ENCODE measurements at places on chromosomes 6 and 20.

DNA sequence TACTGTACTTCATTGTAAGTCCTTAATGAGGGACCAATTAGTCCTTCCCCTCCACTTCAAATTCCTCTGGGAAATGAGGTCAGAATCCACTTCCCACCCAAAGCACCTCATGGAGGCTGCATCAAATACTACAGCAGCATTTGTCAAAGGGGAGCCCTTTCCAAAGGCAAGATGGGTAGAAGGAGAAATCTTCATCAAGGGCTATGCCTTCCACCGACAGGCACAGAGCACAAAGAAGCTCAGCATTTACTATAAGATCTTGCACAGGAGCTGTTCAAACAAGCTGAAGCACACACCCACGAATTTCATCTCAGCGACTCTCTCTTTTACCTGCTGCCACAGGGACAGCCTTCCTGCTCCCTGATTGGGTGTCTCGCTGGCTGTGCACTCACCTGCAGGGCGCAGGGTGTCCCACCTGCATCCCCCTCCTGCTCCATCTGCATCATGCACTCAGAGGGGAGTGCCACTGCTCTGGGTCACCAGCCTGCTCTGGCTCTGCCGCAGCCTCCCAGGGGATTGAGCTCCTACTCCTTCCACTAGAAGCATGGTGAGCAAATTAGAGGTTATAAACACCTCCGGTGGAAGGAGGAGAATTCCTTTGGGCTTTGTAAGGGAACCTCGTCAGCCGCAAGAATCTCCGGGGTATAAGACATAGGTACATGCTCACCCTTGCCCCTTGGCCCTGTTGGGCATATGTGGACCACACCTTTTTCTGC, 164.5 kb downstream of the ATXN1 start:
- peak; percentile 47 for DNase-seq

DNA sequence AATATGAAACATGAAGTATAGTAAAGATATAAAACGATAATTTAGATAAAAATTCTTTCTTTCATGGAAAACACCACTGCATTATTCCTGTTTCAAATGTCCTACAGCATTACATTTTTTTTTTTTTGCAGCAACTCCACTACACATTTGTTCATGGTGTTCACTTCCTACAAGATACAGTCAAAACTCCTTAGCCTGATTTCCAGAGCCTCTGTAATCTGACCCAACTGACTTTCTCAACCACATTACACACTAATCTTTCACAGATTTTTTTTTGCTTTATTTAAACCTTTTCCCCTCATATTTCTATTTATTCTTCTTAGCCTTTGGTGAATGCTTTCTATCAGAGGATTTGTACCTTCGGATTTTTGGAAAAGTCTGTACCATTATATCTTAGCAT, 176.5 kb upstream of the PDE7B start:
- no peak for DNase-seq

GRCh38 chr6:84804720-84805119, 40.3 kb upstream of the TBX18 start:
- DNase-seq = no peak

GRCh38 chr6:15947923-15948322, 181.0 kb upstream of the MYLIP start:
- DNase-seq = no peak

DNA sequence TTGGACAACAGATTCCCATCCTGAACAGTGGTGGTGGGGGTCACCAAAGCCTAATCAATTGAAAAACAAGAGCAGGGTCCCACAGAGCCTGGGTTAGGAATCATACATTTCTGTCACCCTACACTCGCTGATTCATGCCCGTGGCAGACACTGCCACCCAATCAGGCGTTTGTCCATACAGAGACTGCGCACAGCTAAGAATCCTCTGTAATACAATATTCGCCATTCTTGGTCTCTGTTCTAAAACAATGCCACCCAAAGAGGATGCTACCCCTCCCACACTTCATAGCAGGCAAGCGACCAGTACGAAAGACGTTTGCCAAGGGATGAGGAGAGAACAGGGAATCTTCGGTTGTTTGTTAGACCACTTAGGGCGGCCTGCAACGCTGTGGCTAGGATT, 28.1 kb upstream of the SLC22A23 start:
- DNase-seq = peak; percentile 26

DNA sequence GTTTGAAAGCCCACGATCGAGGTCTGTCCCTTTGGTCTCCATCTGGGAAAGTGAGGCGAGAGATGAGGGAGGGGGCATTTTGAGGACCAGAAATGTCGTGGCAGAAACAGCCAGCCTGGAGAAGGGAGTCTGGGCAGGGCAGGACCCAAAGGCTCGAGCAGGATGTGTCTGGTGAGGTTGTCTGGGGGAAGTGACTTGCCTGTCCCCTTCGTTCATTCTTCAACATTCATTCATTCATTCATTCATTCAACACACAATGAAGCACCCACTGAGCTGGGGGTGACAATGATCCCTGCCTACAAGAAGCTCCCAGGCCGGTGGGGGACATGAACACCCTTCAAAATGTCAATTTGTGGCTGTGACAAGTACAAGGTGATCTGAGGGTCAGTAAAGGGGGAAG, 80.5 kb downstream of the CEBPB start:
- DNase-seq = no peak

DNA sequence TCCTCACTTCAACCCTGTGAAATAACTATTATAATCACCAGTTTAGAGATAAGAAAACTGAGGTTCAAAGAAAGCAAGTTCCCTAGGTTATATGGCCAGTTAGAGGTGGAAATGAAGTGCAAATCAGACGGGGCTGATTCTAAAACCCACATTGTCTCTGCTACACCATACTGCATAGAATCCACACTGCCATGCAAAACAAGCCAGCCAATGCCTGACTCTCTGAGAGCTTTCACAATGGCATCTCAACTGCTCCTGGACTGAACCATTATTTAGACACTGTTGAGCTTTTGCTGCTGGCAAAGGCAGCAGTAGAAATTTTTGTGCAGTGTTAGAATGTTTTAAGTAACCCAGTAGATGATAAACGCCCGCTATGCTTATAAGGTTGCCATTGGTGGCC, 195.2 kb upstream of the CNR1 start:
- no peak for DNase-seq

GRCh38 chr20:64153410-64153809, 10.8 kb upstream of the MYT1 start:
- DNase-seq = no peak

DNA sequence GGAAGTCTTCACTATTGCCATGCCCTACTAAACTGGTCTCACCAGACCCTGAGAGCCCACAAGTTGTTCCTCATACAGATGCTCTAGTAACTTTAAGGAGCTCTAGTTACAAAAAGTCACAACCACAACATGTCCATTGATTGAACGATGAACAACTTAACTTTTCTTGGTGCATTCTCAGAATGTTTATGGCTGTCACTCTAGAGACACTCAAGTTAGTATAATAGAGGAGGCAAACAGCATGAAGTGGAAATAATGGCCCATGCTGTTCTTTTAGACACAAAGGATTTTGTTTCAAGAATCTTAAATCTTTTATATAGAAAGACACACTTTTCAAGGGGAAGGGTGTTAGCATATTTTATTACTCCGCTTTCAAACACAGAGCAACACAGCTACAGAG, 934.4 kb downstream of the HACE1 start:
- no peak for DNase-seq

DNA sequence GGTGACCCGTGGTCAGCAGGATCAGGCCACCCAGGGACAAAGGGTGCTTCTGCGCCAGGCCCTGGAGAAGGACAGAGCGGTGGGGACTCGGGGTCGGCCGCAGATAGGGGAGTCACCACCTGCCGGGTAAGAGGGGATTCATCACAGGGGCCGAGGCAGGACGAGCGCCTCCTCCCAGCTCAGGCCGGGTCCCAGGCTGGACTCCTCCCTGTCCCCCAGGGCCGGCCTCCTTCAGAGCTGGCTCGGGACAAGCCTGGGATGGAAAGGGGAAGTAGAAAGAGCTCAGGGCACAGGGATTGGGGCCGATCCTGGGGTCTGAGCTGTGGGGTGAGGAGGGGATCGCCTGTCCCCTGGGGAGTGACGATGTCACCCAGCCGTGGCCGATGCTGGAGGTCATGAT, 154.6 kb upstream of the PROKR2 start:
- no peak for DNase-seq

GRCh38 chr6:15930207-15930606, 198.7 kb upstream of the MYLIP start:
- no peak for DNase-seq

GRCh38 chr6:24961852-24962251, 26.1 kb upstream of the RIPOR2 start:
- DNase-seq = no peak

GRCh38 chr6:111711984-111712752, 106.5 kb upstream of the TRAF3IP2 start:
- no peak for DNase-seq

- no peak for DNase-seq
These were observed 44.6 kb downstream of the PEX7 start for GRCh38 chr6:136866872-136867416.

Measured in head of caudate nucleus (tissue), 42 donors.